ENCODE measurements at places on chromosomes 3 and 15.

- DNase-seq, result peak; percentile 68
These were observed 19.5 kb downstream of the TKT start for GRCh38 chr3:53236112-53236841.

GRCh38 chr3:129180461-129180860 is 3.2 kb downstream of the CNBP start:
- no peak for DNase-seq

DNA sequence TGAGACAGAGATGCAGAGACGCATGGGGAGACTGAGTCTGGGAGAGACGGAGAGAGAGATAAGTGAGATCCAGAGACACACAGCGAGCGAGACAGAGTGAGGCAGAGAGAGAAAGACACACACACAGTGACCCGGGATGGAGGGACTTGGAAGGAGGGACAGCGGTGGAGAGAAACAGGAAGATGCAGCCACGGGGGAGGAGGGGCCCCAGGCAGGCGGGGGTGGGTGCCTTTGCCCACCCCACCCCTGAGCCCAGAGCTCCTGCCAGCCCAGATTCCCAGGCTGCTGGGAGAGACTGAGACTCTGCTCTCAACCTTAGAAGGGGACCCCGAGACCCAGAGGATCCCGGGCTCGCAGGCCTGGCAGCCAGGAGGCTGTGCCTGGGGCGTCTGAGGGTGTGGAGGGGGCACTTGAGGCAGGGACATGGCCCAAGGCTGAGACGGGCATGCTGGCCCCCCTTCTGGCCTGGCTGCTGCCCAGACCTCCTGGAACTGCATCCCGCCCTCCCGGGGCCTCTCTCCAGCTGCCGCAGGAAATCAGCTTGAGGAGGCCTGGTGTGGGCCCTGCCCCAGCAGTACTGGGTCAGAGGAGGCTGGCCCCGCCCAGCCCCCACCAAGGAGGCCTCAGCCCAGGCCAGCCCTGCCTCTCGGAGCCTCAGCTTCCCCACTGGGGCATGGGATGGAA is 18.1 kb downstream of the H1-8 start:
- DNase-seq, result no peak

- no peak for DNase-seq
These were observed 249.7 kb upstream of the TTC14 start for GRCh38 chr3:180352261-180352660.

- DNase-seq, result no peak
These were observed 53.0 kb upstream of the MME start for GRCh38 chr3:155026999-155027591.

GRCh38 chr3:195466251-195466650 is 23.4 kb upstream of the ACAP2 start:
- DNase-seq, result no peak

- DNase-seq, result no peak
These were observed 104.0 kb downstream of the SEMA5B start for GRCh38 chr3:122923611-122924010.

DNA sequence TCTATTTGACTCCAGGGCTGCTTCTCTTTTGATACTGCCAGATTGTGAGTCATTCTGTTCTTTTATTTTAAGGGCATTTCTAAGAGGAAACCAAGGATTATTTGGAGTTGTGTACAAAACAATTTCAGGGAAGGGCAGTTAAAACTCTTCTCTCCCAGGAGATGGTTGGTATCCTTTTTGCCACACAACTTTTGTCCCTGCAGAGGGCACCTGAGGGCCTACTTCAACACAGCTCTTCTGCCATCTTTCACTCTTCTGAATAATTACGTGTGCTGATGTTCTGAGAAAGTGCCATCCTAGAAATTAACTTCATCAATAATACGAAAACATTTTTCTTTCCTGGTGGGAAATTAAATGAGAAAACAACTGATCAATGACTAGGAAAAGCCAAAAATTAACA is 75.7 kb upstream of the GADL1 start:
- peak; percentile 20 for DNase-seq

- DNase-seq, result no peak
These were observed 36.8 kb upstream of the TBL1XR1 start for GRCh38 chr3:177234121-177234520.

- DNase-seq, result no peak
These were observed 2.7 kb downstream of the TM4SF19 start for GRCh38 chr3:196335503-196335948.

GRCh38 chr15:99495430-99496301 is 70.1 kb upstream of the MEF2A start:
- DNase-seq, result no peak

DNA sequence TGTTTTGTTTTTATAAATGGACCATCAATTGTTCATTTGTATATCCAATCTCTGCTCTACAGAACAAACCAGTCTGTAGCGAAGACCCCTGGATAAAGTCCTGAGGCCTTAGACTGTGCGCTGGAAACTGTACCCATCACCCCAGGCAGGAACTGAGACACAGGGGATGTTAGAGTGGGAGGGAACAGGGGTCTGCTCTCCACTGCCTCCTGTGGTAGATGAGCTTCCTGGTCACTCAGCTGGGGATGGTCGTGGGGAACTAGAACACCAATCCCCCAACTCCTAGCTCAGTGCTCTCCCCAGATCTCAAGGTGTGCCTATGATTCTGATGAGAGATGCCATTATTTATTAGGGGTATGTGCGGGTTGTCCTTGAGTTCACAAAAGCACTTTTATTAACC is 340.2 kb upstream of the IGF1R start:
- DNase-seq, result no peak

DNA sequence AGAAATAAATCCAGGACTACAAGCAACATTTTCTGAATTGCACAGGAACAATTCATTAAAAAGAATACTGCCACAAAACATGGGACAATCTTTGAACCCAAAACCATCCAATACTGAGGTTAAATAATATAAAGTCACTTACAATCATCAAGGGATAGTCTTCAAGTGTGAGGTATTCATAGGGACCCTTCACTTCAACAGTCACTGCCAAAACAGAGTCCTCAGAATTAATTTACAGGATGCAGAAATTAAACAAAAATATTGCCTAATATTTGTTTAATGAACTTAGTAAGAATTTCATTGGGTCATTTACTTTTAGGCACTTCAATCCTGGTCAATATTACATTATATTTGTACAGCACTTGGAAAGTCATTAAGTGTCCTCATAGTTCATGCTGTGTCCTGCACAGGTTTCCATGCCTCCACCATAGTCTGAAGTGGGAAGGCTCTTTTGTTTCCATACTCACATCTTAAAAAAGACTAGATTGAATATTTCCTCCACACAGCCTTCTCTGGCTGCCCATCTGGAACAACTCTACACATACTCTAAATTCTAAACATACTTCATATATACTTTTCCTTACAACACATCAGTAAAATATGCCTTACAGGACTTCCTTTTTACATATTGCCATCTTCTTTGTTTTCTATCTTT is 31.6 kb upstream of the VPS39 start:
- DNase-seq, result no peak

DNA sequence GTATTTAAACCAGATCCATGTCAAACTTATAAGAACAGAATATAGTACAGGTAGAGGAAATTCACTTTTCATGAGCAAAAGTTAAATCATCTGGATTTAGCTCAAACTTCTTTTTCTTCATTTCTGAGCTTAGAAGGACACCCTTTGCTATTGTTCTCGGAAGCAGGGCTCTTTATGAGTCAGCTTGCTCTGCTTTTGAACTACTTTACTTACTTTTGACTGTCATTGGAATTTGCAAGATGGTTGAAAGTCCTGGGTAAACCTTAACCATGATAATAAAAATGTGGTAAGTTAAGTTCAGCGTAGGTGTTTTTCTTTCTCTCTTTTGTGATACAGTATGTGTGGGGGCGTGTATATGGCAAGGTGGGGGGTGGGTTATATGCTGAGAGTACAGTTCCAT is 312.7 kb upstream of the DPH6 start:
- no peak for DNase-seq

DNA sequence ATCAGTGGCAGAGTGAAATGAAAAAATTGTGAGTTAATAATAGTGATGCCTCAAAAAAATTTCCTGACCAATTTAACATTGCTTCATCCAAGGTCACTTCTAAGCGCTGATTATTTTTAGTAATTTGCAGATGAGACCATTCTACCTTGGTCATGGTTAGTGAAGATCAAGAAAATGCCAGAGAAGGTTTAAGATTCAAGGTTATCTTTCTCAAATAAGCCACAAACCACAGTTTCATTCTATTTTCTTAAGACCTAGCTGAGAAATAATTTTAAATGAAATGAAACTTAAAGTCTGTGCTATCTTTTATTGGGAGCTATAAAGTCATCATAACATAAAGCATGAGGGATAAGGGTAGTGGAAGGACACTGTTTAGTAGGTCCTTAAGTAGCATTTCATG is 353.9 kb upstream of the NAALADL2 start:
- DNase-seq, result no peak

- no peak for DNase-seq
These were observed 45.6 kb downstream of the TLE3 start for GRCh38 chr15:70051948-70052633.

- no peak for DNase-seq
These were observed 94.3 kb downstream of the OXNAD1 start for GRCh38 chr3:16359331-16359730.

Measured in mammary epithelial cell (primary cell).